Adrenal gland (tissue), 19 donors: ENCODE measurements at places on chromosomes 6 and 20. TPM values are rescaled to one million over a fixed set of nuclear protein-coding genes. Genes with fewer than 3 reads are reported as not detected.

Gene ARMH2
- not detected for polyA plus RNA-seq

Gene COL20A1
- not detected for polyA plus RNA-seq

Gene SALL4
- 0.16 TPM for polyA plus RNA-seq

Gene PHACTR3
- 0.80 TPM for polyA plus RNA-seq

Gene VGLL2
- polyA plus RNA-seq = not detected

GRCh38 chr20:48333707-48334106 is 494.1 kb downstream of the PREX1 start:
- no peaks in the 10 kb centered on the region for H3K4me1 ChIP-seq
- no peaks in the 10 kb centered on the region for H3K27me3 ChIP-seq
- no peak overlapping the region for H3K27ac ChIP-seq
- H3K36me3 ChIP-seq = no peaks in the 10 kb centered on the region

- no peaks in the 10 kb centered on the region for H3K36me3 ChIP-seq
- no peak overlapping the region for H3K4me3 ChIP-seq
- H3K27me3 ChIP-seq = no peaks in the 10 kb centered on the region
- DNase-seq = no peak
- H3K27ac ChIP-seq = no peak overlapping the region
These were observed 2.8 kb upstream of the FANCE start for GRCh38 chr6:35449287-35449881.

DNA sequence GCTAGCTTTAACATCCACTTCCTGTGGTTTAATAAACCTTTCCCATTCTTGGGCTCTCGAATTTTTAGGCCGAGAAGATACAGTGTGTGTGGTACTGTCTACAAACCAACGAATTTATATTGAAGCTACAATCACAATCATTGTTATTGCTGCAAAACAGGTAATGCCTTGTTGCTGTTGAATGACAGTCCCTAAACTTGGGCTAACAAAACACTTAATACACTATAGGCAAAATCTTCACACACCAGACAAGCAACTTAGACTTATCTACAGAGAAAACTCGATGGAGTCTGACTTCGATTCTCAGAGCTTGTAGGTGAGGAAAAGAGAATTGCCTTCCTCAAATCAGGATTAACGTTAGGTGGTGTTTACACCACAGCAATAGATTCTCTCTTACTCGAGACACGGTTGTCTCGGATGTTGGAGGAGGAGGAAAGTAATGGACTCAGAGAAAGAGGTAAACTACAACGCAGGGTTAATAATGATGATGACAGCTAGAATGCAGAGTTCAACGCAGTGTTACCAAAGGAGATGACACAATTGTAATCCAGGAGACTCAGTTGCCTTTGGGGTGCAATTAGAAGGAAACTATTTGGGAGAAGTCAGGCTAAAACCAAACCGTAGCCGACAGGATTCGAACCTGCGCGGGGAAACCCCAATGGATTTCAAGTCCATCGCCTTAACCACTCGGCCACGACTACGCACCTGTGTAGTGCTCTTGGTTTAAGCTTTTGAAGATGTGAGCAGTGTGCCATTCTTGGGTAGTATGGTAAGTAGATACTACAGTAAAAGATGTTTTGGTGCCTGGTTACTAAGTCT is 32.5 kb upstream of the ZNF184 start:
- peaks cover 12% of the 10 kb centered on the region for H3K4me1 ChIP-seq
- no peak overlapping the region for H3K27ac ChIP-seq
- no peaks in the 10 kb centered on the region for H3K36me3 ChIP-seq
- DNase-seq = no peak

GRCh38 chr20:44739942-44740341 is 5.7 kb upstream of the KCNK15 start:
- no peak overlapping the region for H3K27ac ChIP-seq
- no peak overlapping the region for H3K4me3 ChIP-seq
- H3K27me3 ChIP-seq = no peaks in the 10 kb centered on the region
- H3K4me1 ChIP-seq = no peaks in the 10 kb centered on the region
- no peak for DNase-seq

DNA sequence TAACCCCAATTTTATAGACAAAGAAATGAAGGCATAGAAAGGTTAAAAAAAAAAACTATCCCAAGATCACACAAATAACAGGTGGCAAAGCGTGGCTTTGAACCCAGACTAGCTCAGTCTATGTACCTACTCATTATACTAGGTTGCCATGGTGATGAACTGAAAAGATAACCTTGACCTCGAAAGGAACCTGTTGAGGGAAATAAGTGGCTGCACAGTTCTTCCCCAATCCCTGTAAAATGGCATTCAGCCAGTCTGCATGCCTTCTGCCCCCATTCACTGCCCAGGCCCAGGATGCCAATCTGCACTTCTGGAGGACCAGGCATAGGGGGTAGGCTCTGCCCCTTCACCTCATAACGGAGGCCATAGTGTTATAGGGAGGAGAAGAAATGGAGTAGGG is 295.2 kb downstream of the PTPRT start:
- no peak overlapping the region for H3K4me3 ChIP-seq
- no peaks in the 10 kb centered on the region for H3K36me3 ChIP-seq
- H3K4me1 ChIP-seq = no peaks in the 10 kb centered on the region
- no peak overlapping the region for H3K27ac ChIP-seq

GRCh38 chr20:9025643-9026042 is 43.2 kb upstream of the PLCB4 start:
- H3K27me3 ChIP-seq = no peaks in the 10 kb centered on the region
- no peak overlapping the region for H3K27ac ChIP-seq
- H3K4me3 ChIP-seq = no peak overlapping the region
- DNase-seq = no peak
- H3K36me3 ChIP-seq = no peaks in the 10 kb centered on the region

GRCh38 chr6:32785781-32786533 is 22.6 kb upstream of the HLA-DQB2 start:
- DNase-seq = peak; percentile 60
- no peak overlapping the region for H3K27ac ChIP-seq
- no peaks in the 10 kb centered on the region for H3K4me1 ChIP-seq
- H3K4me3 ChIP-seq = no peak overlapping the region
- no peaks in the 10 kb centered on the region for H3K36me3 ChIP-seq

- H3K4me3 ChIP-seq = no peak overlapping the region
- no peak overlapping the region for H3K27ac ChIP-seq
- DNase-seq = no peak
- peaks cover 4% of the 10 kb centered on the region for H3K27me3 ChIP-seq
These were observed 47.9 kb downstream of the COL11A2 start for GRCh38 chr6:33144373-33144772.

- H3K4me1 ChIP-seq = no peaks in the 10 kb centered on the region
- no peak for DNase-seq
- H3K36me3 ChIP-seq = no peaks in the 10 kb centered on the region
- H3K27ac ChIP-seq = no peak overlapping the region
- H3K4me3 ChIP-seq = no peak overlapping the region
These were observed 75.8 kb upstream of the RIN2 start for GRCh38 chr20:19682249-19682648.
